Ammon's horn (tissue), 1 donor: ENCODE measurements at places on chromosomes 1 and 21.

DNA sequence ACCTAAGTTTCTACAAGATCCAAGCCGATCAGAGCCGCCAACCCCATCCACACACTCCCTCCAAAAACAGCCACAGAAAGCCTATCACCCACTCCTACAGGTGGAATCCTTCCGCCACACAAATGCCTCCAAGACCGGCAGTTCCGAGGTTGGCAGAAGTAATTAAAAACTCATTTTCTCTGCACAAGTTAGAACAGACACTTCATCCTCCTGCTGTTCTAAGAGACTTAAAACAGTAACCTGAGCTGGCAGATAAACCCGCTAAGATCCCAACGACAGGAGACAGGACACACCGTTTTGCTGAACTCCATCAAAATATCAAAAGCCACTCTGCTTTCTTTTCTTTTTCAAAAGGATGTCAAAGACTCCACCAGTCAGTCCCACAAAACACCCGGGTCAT is 2.8 kb downstream of the SSBP3 start:
- no peak for DNase-seq

GRCh38 chr1:233215135-233215760 is 80.3 kb downstream of the PCNX2 start:
- DNase-seq = no peak

DNA sequence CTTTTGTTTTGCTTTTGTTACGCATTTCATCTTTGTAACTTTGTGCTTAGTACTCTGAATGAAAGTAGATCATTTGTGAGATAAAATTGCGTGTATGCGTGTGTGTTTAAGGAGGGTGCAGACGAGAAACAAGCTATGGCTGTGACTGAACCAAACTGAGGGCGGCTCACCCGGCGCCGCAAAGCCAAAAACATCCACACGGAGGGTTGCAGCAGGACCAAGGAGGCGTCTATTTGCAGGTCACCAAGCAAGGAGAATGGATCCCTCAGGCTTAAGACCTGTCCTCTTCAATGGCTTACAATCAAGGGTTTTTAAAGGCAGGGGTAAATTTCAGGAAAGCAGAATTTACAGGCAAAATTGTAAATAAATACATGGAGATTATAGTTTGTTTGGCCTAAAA is 12.8 kb downstream of the GCSAML start:
- no peak for DNase-seq

- no peak for DNase-seq
Observed at GRCh38 chr1:50659107-50659662, 235.9 kb upstream of the DMRTA2 start.

- no peak for DNase-seq
Observed at GRCh38 chr21:34035619-34036354, 37.6 kb upstream of the MRPS6 start.
